A549 treated with dexamethasone at 1 μM for 4 hours (cell line): ENCODE measurements at places on chromosomes 3 and 15. TPM values are rescaled to one million over a fixed set of nuclear protein-coding genes. Genes with fewer than 3 reads are reported as not detected.

Gene C3orf38
- 18.6 to 20.9 TPM (median 20.5 TPM) in 5 replicates for total RNA-seq

Gene MASP1
- 0.02 to 0.44 TPM (median 0.08 TPM) in 4 of 5 replicates, not detected in the other for total RNA-seq

Gene PLA2G4F
- total RNA-seq: 0.03 to 0.06 TPM in 2 of 5 replicates, not detected in the others

Gene OXSM
- 15.1 to 18.5 TPM (median 15.9 TPM) in 5 replicates for total RNA-seq

Gene CDHR4
- total RNA-seq: 0.15 to 0.26 TPM (median 0.24 TPM) in 5 replicates

Gene FBXL22
- total RNA-seq: 0.14 to 0.49 TPM (median 0.27 TPM) in 5 replicates

Gene GAP43
- total RNA-seq: 0.05 to 0.09 TPM (median 0.06 TPM) in 4 of 5 replicates, not detected in the other

Gene ADAMTSL3
- 0.24 to 0.56 TPM (median 0.42 TPM) in 5 replicates for total RNA-seq

Gene CHRNA5
- total RNA-seq: 29.9 to 31.5 TPM (median 30.8 TPM) in 5 replicates

Gene PPP2R3A
- 1.4 to 2.6 TPM (median 2.1 TPM) in 5 replicates for total RNA-seq

Gene DPPA2
- total RNA-seq: 0.06 TPM in 1 of 5 replicates, not detected in the others

Gene GOLGA6L7
- total RNA-seq: not detected in 5 replicates

Gene SEMA6D
- total RNA-seq: not detected in 5 replicates

Gene GOLGA6L9
- total RNA-seq: 1.4 to 2.2 TPM (median 2.1 TPM) in 5 replicates

Gene CCDC39
- not detected in 5 replicates for total RNA-seq

Gene SIAH2
- 14.1 to 20.2 TPM (median 18.9 TPM) in 5 replicates for total RNA-seq

Gene RBPMS2
- total RNA-seq: 6.7 to 9.6 TPM (median 8.4 TPM) in 5 replicates
